ENCODE measurements at places on chromosomes 11 and 22.

DNA sequence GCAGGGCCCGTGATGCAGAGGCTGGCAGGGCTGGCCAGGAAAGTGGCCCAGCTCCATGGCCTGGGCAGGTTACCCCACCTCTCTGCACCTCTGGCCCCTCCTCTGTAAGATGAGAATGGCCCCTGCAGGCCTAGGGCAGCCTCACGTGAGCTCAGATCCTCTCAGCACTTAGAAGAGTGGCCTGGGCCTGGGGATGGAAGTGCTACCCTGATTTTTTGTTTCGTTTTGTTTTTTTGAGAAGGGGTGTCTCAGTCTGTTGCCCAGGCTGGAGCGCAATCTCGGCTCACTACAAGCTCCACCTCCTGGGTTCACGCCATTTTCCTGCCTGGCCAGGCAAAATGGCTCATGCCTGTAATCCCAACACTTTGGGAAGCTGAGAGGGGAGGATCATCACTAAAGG is 982 bp downstream of the APOBEC3H start:
- DNase-seq, result no peak

DNA sequence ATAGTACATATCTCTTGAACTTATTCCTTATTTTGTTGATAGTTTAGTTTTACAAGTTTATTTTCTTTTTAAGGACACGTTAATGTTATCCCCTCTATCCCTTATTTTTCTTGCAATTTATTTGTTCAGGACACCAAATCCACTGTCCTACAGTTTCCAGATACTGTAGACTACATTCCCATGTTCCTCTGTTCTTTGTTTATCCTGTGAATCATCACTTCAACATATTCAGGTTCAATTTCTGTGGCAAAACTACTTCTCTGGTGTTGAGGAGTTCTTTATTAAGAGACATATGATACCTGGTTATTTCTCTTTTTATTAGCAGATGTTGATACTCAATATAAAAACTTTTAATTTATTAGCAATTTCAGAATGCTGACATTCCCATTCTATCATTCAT is 72.8 kb upstream of the CLNS1A start:
- no peak for DNase-seq

- DNase-seq, result no peak
These were observed 107.4 kb downstream of the RASSF10 start for GRCh38 chr11:13116491-13116890.

DNA sequence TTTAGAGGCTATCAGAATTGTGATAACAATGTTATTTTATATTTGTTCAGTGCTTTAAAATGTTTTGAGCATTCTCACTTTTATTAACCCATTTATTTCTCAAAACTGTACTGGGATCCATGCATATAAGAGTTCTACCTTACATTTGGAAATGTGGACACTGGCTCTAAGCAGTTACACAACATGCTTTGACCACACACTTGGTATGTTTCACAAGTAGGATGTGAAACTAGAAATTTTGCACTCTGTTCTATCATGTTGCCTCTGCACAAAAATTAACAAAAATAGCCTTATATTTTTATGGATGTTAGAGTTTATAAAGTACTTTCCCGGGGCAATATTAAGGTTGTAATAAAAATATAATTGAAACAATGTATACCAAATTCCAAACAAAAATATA is 126.9 kb upstream of the CHORDC1 start:
- no peak for DNase-seq
